T-helper 1 cell (primary cell): ENCODE measurements at places on chromosomes 2 and 18.

- DNase-seq = no peak
Observed at GRCh38 chr2:96195410-96196066, 13.1 kb downstream of the STARD7 start.

DNA sequence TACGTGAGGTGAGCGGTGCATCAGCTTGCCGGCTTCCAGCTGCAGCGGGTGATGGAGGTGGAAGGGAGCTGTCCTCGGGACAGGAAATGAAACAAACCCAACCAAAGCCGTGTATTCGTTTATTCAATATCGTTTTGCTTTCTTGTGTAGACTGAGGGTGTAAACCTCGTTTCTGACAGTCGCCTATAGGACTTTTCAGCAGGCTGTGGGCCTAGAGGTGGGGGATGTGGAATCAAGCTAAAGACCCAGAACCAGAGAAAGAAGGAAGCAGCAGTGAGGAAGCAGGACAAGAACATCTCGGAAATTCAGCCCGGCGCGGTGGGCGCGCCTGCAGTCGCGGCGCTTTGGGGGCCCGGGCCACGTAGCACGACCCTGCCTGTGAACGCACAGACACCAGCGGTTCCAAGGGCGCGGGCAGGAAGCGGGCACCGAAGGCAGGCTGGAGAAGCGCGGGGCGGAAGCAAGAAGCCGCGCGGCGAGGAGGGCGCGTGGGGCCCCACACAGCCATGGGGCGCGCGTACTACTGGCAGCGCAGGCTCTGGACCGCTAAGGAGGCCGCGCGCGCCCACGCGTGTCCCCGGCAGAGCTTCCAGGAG lies 755 bp upstream of the ATP9B start:
- no peak for DNase-seq

GRCh38 chr2:101817481-101817880 lies 120.0 kb downstream of the MAP4K4 start:
- DNase-seq = no peak

GRCh38 chr2:238289574-238289973 lies 1.2 kb upstream of the PER2 start:
- DNase-seq = no peak

GRCh38 chr2:110737783-110738182 lies 5.4 kb downstream of the ACOXL start:
- DNase-seq = no peak

GRCh38 chr18:25686960-25687500 lies 335.1 kb upstream of the ZNF521 start:
- DNase-seq = no peak

- no peak for DNase-seq
Observed at GRCh38 chr18:53153281-53153680, 813.3 kb downstream of the DCC start.

DNA sequence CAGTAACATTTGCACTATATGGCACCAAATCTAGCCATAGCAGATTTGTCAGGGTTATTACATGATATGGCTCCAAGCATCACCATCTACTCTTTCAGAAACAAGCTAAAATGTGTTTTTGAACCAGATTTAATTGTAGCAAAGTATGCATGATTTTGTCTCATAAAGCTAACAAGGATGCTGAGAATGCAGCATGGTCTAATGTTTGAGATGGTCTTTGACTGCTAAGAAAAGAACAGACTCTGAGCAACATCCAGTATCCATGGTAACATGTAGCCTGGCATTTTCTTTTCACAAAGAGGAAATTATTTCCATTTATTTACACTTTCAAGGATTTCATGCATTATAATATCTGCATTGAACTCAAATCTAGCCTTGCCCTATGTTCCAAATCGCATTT lies 206.5 kb downstream of the PDE1A start:
- no peak for DNase-seq

DNA sequence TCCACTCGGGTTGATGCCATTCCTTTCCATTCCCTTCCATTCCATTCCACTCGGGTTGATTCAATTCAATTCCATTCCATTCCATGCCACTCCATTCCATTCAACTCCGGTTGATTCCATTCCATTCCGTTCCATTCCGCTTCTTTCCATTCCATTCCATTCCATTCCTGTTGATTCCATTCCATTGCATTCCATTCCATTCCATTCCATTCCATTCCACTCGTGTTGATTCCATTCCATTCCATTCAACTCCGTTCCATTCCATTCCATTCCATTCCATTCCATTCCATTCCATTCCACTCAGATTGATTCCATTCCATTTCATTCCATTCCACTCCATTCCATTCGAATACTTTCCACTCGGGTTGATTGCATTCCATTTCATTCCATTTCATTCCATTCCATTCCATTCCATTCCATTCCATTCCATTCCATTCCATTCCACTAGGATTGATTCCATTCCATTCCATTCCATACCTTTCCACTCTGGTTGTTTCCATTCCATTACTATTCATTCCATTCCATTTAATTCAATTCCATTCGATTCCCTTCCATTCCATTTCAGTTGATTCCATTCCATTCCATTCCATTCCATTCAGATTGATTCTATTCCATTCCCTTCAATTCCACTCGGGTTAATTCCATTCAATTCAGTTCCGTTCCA lies 1141.8 kb downstream of the RPIA start:
- DNase-seq = no peak

DNA sequence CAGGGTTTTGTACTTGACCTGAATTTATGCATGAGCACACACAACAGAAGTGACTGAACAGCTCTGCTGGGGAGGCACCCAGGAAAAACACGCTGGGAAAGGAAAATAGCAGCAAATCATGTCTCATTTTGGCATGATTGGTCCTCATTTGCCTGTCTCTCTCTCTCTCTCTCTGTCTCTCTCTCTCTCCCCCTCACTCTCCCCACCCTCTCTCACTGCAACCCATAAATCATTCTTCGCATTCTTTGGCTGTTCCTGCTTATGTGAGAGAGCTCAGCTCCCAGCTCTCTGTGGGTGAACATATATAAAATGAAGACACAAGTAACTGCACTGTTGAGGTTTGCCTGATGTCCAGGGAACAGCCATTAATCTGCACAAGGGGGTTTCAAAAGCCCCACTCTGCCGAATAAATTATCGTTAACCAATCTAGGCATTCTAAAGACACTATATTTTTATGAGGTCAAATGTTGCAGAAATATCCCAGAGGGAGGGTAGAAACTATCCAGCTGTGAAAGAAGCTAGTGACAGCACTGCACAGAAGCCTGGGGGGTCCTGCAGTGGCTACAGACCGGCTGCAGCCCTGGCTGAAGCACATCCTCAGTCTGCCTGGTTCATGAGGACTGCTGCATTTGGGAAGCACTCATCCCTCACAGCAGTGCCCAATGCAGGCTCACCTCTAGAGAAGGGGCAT lies 260.3 kb downstream of the AFF3 start:
- no peak for DNase-seq

DNA sequence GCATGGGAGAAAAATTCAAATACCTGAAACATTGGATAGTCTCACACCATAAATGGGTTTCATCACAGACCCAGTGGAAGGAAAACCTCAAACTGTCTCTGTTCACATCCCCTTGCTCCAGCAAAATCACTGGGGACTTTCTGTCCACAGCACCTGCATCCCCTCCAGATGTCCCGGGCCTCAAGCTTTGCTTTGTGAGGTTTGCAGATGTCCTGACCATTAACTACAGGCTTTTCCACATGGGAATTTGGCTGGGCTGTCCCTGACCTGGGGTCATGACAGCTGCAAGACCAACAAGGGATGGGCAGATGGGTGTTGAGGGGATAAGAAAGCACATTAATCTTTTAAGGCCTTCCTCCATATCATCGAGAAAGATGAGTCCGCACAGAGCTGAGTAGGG lies 427.9 kb downstream of the TXNL1 start:
- no peak for DNase-seq

- DNase-seq = no peak
Observed at GRCh38 chr2:237234268-237234667, 148.6 kb downstream of the COPS8 start.

- DNase-seq = no peak
Observed at GRCh38 chr2:127085317-127085681, 21.7 kb downstream of the BIN1 start.

DNA sequence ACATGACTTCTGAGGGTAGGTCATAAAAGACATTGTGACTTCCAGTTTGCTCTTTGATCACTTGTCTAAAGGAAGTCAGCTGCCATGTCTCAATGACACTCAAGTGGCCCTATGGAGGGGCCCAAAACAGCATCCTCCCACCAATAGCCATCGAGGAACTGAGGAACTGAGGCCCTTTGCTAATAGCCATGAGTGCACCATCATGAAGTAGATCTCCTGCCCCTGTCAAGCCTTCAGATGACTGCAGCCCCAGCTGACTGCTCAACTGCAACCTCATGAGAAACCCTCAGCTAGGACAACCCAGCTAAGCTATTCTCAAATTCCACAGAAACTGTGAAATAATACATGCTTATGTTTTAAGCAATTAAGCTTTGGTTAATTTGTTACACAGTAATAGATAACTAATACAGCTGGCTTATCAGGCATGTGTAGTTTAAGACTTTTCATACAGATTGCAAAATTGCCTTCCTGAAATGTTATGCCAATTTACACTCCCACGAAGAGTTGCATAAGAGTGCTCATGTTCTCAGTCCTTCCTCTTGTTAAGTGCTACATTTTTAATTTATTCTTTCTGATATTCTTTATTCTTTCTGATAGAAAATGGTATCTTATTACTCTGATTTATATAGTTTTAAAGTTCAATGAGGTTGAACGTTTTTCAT lies 105.6 kb upstream of the NDUFV2 start:
- no peak for DNase-seq

DNA sequence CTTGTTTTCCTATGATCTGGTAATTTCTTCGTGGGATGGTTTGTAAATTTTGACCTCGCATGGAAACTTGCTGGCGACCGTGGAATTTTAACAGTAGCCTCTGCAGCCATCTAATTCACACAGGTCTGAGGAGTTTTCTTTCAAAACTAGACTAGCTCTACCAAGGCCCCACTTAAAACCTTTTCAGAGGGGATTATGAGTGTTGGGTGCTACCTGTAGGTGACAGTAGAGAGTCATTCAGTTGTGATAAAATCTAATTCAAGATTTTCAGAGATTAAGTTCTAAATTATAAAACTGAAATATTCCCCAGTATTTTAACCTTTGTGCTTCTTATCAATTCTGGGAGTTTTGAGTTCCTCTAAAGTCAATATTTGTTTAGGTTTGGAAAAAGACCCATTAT lies 31.0 kb downstream of the THSD7B start:
- DNase-seq = no peak

GRCh38 chr2:231571661-231572191 lies 20.9 kb upstream of the TEX44 start:
- DNase-seq = no peak

GRCh38 chr2:12167525-12168317 lies 421.3 kb downstream of the LPIN1 start:
- no peak for DNase-seq

- DNase-seq = no peak
Observed at GRCh38 chr2:157315901-157316300, 9.7 kb downstream of the ERMN start.

DNA sequence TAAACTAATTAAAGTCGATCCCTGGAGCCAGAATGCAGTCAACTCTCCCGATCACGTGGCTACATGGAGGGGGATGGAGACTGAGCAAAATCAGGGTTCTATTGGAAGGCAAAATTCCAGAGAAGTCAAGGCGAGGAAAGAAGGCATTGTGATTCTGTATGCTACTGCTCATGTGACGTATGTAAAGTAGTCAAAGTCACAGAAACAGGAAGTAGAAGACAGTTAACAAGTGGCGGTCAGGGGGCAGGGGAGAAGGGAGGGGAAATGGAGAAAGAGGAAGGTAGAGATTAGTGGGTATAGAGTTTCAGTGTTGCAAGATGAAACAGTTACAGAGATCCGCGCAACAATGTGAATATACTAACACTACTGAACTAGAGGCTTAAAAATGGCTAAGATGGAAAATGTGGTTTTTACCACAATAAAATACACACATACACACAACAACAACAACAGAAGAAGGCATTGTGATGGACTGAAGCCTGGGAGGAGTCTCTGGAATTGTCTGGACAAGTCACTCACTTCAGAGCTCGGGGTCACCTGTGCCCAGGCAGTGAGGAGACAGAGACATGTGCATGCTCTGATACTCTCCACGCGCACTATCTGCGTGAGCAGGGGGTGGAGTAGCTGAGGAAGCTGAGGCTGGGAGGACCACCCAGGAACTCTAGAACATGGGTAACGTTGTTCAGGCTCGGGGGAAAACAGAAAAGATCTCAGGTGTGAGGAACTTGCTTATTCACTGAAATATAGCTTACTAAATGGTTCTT lies 89.9 kb upstream of the CDCA7 start:
- DNase-seq = no peak

DNA sequence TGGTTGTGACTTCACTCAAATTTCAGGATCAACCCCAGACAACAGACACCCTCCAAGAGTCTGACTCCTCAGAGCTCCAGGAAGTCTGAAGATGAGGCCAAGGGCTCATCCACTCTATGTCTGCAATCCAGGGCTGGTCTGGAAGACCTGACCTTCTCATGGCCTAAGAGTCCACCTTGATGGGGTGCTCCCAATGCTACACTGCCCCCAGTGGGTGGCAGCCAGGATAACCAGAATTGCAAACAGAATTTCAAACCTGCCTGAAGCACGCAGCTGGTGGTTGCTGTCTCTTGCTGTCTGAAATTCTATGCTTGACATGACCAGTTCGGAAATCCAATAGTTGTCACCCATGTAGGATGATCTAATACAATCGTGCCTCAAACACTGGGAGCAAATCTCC lies 96.0 kb downstream of the UXS1 start:
- DNase-seq = no peak

DNA sequence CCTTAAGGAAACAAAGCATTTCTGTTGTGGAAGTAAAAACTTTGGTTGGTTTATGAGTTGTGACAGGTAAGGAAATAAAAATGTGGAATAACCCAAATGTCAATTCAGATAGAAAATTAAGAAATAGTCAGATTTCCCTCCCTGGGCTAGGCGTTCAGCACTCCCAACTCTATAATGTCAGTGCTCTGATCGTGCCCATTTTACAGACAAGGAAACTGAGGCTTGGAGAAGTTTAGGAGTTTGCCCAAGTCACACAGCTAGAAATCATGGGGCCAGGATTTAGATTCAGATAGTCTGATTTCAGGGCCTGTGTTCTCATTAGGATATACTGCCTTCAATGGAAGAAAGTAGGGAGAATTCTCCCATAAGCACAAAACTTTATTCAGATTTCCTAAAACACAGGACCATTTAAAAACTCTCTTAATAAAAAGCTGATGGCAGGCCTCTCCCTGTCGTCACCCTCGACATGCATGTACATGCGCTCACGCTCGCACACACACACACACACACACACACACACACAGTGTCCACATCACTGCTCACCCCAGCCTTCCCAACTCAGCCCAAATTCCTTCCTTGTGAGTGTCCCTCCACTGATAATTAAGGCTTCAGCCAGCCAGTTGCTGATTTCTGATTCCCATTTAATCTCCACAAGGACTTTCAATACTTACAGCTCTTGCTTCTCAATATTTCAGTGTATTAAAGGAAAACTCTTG lies 49.1 kb upstream of the SLC14A2 start:
- DNase-seq = no peak

GRCh38 chr2:71220743-71221142 lies 6.2 kb downstream of the PAIP2B start:
- no peak for DNase-seq
